SW 1271 (cell line): ENCODE measurements at places on chromosomes 16 and 17.

DNA sequence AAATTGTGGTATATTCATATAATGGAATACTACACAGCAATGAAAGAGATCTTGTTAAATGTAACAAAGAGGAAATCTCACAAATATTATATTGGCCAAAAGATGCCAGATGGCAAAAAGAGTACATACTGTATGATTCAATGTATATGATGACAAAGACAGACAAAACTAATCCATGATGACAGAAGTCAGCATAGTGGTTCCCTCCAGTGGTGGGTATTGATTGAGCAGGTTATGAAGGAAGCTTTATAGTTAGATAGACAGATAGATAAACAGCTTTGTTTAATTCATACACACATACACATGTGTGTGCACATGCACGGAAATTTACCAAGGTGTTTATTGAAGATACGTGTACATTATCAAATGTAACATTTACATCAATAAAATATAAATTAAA lies 74.4 kb upstream of the SMIM36 start:
- DNase-seq = no peak

- DNase-seq = peak; percentile 58
These were observed 66.2 kb downstream of the CENPV start for GRCh38 chr17:16286947-16287562.

DNA sequence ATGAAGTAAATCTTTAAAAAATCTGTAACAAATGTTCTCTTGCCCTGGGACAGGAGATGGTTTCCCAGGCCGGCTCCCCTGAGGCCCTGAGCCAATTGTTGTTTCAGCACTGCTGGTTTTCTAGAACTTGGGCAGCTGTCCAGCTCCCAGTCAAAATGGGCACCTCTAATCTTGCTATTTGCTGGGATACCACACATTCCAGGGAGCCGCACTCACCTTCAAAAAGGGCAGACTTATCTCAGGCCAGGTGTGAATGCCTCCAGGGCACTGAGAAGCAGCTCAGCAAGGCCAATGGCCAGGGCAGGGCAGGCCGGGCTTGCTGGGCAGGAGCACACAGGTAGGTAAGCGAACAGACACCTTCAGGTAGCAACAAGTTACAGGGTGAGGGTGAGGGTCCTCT lies 24.4 kb downstream of the TRIM16 start:
- DNase-seq = no peak

- no peak for DNase-seq
These were observed 1.4 kb upstream of the SLFN11 start for GRCh38 chr17:35374766-35375344.

DNA sequence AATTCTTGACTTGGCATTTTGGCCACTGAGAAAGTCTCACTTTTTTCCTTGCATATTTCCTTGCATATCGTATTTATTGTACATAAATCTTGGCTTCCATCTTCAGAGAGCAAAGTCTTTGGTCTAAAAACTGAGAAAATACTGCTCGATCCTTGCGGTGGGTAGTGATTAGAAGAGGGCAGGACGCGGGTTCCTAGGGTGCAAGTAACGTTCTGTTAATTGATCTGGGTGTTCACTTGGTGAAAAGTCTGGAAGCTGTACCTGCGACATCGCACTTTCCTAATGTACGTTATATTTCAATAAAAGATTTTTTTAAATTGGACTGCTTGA lies 758 bp upstream of the UBALD2 start:
- no peak for DNase-seq

- DNase-seq = no peak
These were observed 165.4 kb downstream of the AIPL1 start for GRCh38 chr17:6269478-6269877.

GRCh38 chr17:79843816-79844800 lies 4.9 kb upstream of the CBX4 start:
- no peak for DNase-seq

GRCh38 chr16:85179344-85180046 lies 67.2 kb upstream of the CIBAR2 start:
- no peak for DNase-seq

- peak; percentile 81 for DNase-seq
These were observed 749 bp upstream of the MC1R start for GRCh38 chr16:89917773-89918452.

DNA sequence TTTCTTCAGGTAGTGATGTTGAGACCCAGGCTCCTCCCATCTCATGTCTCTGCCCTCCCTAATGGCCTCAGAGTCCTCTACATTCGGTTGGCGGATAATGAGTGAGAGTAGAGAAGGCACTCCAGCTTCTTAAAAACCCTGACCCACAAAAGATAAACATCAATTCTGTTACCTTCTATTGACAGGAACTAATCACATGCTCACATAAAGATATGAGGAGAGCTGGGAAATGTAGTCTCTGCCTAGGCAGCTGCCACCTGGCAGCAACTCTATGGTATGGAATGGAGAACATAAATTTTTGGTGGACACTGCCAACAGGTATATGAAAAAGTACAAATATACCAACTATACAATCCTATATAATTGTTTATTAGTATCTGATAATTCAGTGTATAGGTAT lies 110.7 kb upstream of the HLF start:
- no peak for DNase-seq

DNA sequence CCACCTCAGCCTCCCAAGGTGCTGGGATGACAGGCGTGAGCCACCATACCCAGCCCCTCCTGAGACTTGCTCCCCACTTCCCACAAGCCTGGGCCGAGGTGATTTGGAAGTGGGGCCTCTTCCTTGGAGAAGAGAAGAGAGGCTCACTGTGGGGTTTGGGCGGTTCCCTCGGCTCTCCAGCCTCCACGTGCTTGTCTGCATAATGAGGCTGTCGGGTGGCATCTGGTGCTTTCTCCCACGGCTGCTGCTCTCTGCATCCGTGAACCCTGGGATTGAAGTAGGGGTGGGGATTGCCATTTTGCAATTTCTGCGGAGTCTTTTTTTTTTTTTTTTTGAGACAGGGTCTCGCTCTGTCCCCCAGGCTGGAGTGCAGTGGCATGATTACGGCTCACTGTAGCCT lies 101.4 kb downstream of the RAP1GAP2 start:
- no peak for DNase-seq

DNA sequence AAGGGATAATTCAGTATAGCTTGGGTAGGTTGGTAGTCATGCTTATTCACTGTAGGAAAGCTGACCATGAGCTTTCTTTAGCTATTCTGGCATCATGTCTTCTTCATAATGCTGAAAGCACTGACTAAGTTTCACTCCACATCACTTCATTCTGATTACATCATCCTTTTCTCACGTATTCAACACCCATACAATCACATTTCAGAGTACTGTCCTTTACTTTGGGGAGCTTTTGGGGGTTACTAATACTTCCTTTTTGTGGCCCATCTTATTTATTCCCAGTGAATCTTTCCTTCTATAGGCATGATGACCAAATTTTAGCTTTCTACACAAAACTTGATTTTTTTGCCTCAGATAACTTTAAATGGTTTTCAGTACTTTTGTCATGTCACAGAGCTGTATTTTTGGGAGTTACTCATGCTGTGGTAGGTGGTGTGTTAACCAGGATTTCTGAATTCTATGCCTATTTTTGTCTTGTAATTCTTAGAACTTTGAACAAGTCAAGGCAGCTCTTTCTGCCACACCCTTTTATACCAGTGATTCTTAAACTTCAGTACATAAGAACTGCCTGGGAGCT lies 23.5 kb downstream of the TADA2A start:
- DNase-seq = no peak

DNA sequence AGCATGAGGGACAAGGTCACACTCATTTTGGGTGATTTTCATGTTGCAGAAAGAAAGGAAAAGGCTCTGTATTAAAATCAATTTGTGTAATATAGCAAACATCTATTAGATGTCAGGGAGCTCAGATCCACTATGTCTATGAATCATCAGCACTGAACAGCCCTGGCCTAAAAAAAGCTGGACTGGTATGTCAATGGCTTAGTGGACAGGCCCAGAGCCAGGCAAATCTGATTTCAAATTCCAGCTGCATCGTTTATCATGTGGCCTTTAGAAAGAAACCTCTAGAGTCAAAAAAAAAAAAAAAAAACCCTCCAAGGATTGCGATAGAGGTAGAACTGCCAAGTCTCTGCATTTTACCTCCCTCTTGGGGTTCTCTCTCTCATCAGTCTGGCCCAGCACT lies 5.4 kb downstream of the GAS7 start:
- no peak for DNase-seq

- DNase-seq = no peak
These were observed 8.0 kb downstream of the SECTM1 start for GRCh38 chr17:82325286-82326180.

DNA sequence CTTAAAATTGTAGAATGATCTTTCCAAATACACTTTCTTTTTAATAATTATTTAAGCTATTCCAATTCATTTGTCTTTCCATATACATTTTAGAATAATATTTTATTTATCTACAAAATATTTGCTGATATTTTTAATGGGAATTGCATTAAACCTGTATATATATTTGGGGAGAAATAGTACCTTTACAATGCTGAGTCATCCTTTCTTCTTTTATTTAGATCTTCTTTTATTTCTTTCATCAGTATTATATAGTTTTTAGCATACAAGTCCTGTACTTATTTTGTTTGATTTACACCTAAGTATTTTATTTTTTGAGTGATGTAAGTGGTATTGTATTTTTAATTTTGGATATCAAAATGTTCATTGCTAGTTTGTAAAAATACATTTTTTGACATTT lies 639.5 kb upstream of the GOT2 start:
- DNase-seq = no peak

- DNase-seq = no peak
These were observed 21.5 kb downstream of the CCL4 start for GRCh38 chr17:36124879-36125824.

GRCh38 chr16:3673201-3673600 lies 18.7 kb downstream of the DNASE1 start:
- DNase-seq = no peak

- DNase-seq = no peak
These were observed 3.3 kb downstream of the TAOK1 start for GRCh38 chr17:29393436-29393835.

DNA sequence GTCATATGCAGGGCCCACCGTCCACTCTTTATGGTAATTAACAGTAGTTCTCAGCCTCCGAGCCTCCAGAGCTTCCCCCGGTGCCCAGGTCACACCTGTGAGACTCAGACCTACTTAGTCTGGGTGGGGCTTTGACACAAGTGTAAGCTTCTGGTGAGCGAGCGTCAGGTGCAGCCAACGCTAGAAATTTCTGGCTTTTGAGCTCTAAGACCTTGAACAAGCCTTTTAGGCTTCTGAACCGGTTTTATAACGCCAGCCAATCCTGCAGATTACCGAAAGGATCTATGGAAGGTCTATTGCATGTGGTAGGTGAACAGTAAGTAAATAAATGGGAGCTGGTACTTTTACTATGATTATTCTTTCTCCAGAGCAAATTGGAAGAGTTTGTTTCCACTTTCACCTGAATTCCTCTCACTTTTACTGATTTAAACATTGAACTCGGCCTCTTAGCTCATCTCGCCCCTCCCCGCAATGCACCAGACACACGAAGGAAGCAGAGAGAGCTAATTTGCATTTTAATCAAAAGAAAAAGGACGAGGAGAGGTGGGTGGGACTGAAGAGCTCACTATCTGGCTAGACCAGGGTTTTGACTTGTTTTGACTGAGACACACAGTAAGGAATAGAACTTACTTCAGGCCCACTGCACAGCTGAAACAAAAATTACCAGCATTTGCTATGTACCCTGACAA lies 47.1 kb downstream of the ABAT start:
- no peak for DNase-seq

- no peak for DNase-seq
These were observed 19.8 kb upstream of the TEKT3 start for GRCh38 chr17:15361151-15361550.

DNA sequence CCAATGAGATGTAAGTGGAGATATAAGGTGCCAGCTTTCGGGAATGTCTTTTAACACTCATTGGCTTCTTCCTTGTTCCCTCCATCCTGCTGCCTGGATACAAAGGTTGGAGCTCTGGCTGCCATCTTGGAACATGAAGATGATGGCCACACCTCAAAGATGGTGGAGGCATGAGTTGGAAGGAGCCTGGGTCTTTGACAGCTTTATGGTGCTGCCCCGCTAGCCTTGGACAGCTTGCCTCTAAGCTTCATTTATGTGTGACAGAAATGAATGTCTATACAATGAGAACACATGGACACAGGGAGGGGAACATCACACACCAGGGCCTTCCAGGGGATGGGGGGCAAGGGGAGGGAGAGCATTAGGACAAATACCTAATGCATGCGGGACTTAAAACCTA lies 13.6 kb downstream of the GP2 start:
- DNase-seq = no peak

DNA sequence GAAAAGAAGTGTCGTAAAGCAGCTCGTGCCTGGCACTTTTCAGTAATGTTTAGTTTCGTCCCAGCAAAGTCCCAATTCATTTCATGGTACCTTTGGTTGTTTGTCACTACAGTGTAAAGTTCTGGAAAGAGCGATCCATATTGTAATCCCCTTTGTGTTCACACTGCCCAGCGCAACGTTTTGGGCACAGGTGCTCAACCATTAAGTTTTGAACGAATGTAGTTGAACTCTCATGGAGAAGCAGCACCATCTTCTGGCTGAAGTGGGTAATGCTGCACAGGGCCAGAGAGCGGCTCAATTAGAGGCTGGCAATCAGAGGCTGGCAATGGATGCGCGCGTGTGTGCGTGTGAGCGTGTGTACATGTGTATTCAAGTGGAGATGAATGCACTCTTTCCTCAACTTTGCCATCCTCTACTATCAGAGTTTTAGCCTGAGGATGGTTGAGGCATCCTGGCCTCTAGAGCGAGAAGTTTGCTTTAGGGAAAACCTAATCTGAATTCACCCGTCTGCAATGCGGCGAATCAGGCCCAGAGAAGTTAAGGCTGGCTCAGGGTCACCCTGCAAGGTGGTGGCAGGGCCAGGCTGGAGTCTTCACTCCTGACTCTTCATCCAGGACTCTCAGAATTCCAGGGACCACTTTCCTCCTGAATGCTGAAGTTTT lies 29.9 kb downstream of the DYNLL2 start:
- DNase-seq = peak; percentile 39

DNA sequence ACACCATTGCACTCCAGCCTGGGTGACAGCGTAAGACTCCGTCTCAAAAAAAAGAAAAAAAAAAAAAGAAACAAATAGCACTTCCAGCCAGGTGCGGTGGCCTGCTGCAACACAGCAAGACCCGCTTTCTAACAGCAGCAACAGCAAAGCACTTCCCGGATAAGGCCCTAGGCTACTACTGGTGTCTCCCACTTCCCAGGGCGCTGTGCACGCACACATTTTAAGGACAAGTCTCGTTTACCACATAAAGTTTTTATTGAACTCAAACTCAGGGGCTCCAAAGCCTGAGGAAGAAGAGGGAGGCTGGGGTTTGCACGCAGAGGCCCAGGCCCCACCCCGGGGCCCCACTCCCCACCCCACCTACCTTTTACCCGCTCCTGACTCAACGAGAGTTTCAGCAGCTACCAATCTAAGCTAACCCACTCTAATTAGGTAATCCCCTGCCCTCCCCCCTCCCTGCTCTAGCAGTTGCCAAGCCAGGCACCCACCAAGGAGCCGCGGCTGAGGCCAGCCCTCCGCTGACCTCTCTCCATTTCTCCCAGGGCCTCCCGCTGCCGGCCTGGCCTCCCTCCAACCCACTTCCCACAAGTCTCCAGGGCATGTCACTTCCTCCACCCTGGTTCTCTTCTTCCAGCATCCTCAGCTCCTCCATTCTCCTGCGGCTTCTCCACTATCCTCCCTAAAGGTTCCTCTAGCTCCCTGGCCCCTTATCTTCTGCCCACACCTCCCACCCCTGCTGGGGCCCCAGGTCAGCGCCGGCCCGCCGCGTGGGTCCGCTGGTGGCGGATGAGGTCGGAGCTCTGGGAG lies 2.4 kb downstream of the ZNF768 start:
- no peak for DNase-seq
